T-cell (primary cell): ENCODE measurements at places on chromosomes 2 and 18.

GRCh38 chr2:218861645-218862318 is 2.2 kb downstream of the WNT6 start:
- no peak for DNase-seq

GRCh38 chr2:231911381-231911780 is 14.8 kb downstream of the NPPC start:
- no peak for DNase-seq

DNA sequence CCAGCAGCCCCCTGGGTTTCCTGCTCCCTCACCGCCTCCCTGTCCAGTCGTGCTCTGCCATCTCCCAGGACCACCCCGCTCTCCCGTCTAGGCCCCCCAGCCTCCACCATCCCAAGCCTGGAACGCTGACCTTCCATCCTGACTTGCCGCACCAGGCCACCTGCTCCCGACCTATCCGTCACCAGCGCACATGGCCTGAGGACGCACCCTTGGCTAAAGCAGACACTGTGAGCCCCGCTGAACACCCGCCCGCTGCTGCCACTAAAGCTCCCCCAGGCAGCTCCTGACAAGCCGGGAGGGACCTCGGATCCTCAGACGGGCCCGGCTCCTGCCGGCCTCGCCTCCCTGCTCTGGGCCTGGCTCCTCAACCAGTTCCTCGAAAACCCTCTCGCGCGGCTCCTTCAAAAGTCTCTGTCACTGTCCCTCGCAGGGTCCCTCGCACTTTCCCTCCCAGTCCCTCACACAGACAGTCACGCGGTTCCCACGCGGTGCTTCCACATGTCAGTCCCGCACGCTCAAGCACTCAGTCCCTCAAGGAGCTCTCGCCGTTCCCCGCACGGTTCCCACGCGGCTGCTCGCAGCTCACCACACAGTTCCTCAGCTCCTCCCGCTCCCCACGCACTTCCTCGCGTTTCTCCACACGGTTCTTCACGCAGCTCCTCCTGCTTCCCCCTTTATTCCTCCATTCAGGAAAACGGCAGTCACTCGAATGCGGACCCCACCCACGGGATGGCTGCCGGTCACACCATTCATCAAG is 42.4 kb downstream of the KIF1A start:
- DNase-seq: no peak

DNA sequence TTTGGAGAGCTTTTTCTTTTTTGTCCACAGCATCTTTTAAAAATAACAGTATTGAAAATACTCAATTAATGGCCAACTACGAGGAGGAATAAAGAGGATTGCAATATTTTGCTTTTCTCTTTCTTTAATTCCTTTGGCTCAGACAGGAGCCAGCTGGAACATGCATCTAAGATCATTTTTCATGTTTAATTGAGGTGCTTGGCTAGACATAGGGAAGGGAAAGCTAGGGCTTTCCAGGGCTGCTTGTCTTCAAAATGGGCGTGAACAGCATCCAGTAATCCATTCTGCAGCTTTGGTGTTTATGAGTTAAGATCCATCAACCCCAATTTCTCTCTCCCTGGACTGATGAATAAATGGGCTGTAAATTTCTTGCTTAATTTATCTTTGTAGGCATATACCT is 323.0 kb downstream of the PTPRM start:
- DNase-seq: no peak

DNA sequence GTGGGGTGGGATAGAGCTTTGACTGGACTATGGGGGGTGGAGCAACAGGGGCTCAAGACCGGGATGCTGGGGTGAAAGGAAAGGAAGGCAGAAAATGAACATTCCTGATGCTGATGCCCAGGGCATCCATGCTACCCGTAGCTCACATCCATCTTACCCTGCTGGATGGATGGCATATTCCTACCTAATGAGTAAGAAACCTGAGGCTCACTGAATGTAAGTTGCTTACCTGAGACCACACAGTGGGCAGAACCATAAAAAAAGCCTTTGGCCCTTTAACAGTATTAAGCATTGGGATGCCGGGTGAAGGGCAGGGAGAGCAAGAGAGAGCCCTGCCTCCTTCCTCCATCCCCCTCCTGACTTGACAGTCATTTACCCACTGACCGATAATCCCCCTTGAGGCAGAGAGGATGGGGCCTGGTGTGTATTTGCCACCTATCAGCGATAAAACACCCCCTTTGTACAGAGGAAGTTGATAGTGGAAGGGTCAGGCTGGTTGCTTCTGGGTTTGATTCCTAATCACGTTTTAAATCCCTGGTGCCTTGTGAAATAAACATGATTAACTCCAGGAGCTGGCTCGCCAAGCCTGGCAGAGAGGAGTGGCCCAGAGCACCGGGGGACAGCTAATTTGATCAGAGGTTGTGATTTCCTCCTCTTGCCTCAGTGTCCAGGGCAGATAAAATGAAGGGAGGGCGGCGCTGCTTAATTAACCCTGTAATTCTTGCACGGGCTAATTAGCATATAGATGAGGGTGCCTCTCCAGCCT is 105.9 kb upstream of the HS6ST1 start:
- DNase-seq: no peak

GRCh38 chr2:73080321-73081131 is 9.0 kb upstream of the SFXN5 start:
- no peak for DNase-seq

DNA sequence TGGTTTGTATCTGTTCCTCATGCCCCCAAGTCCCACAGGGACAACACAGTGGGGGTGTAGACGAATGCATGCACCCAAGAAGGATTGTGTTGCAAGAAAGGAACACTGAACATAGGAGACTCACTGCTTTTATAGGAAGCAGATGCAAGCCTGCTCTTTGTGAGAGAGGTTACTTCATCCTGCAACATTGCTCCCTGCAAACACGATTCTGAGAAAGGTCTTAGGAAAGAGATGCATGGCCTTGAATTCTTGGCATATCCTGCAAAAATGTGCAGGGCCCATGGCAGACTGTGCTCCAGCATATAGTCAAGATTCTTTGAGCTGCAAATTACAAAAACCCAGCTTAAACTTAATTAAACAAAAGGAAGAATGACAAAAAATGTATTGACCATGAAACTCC is 312.2 kb upstream of the MGAT5 start:
- no peak for DNase-seq

DNA sequence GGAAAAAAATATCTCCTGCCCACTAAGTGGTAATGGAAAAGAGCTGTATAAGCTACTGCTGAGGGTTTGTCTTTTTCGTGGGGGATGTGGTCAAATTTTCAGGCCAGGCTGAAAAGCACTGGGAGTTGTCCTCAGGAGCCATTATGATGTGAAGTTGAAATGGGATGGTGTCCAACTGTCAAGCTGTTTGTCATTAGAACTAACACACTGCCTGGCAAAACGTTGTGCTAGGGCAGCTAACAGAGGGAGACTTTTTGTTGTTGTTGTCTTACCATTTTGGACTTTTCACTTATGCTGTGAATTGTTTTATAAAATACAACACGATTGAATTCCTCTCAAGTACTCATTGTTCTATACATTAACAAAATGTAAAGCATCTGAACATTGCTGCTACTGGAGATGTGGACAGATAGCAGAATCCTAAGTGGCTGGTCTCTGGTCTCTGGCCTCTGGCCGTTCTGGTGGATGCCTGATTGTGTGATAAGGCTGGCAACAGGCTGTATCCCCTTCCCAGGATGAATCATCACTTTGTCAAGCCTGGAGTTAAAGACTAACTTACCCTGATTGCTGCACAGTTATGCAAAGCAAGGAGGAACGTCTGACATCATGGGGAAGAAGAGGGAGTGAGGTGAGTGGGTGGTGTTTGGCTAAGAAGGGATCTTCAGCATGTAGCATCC is 2.3 kb downstream of the MYO1B start:
- DNase-seq: no peak

GRCh38 chr18:30694773-30695172 is 347.8 kb downstream of the DSC3 start:
- no peak for DNase-seq

GRCh38 chr2:208040199-208041171 is 15.2 kb upstream of the PLEKHM3 start:
- DNase-seq: peak; percentile 42

GRCh38 chr2:158414538-158414937 is 42.0 kb downstream of the CCDC148 start:
- DNase-seq: no peak

GRCh38 chr2:188187726-188188125 is 103.9 kb upstream of the GULP1 start:
- DNase-seq: no peak

DNA sequence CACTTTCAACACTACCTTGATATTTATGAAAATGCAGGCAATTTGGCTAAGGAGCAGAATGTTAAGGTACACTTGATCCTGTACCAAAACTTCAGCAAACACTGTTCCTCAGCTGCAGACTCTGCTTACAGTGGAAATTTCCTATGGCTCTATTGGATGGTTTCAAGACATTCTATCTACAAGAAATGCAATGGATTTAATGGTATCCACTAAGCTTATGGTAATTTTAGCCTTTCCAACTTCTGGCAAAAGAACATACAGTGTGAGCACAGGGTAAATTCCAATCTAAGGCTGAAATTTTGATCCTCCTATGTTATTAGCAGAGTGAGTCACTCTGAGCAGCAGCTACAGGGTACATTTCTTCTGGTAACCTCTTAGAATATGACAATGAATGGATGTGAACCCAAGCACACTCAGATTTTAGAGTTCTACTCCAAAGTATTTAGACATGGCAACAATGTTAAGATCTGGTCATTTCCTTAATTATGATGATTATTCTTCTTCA is 361.8 kb upstream of the PIK3C3 start:
- DNase-seq: no peak

- DNase-seq: no peak
Measured at GRCh38 chr2:191434072-191434471, 188.9 kb downstream of the MYO1B start.

- no peak for DNase-seq
Measured at GRCh38 chr2:186554850-186555671, 34.8 kb upstream of the ITGAV start.

- no peak for DNase-seq
Measured at GRCh38 chr2:186559370-186559769, 30.5 kb upstream of the ITGAV start.

GRCh38 chr18:6793455-6793854 is 63.9 kb downstream of the ARHGAP28 start:
- no peak for DNase-seq

DNA sequence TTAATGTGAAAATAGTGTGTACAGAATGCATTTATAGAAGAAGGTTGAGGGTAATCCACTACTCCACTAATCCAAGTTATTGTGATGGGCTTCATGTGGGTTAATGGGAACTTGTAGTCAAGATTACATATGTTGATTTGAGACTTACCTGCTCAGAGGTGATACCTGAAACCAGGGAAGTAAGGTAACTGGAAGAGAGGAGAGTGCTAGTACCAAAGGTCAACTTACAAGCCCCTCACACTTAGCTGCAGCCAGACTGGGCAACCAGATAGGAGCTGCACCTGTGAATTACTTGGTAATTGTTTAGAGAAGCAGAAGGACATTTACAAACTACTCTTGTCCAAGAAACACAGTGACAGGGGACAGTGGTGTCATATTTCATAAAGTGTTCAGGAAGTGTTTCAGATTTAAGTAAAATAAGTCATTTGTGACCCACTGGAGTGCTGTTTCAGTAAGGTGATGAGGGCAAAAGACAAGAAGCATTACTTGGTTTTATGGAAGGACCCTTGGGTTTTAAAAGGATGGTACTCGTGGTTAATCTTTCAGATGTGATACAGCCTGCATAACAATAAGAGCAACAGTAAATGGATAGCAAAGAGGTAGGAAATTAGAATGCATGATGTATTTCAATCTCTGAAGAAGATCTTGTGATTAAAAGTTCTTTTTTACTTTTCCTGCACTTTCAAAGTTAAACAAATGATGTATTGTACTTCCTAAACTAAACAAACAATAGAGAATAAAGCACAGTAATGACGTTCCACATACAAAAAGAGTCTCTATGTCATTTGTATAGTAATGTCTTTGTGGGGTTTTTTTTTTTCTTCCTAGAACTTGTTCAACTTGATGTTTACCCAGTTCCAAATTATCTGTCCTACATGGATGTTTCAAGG is 189.3 kb downstream of the PHLPP1 start:
- no peak for DNase-seq

DNA sequence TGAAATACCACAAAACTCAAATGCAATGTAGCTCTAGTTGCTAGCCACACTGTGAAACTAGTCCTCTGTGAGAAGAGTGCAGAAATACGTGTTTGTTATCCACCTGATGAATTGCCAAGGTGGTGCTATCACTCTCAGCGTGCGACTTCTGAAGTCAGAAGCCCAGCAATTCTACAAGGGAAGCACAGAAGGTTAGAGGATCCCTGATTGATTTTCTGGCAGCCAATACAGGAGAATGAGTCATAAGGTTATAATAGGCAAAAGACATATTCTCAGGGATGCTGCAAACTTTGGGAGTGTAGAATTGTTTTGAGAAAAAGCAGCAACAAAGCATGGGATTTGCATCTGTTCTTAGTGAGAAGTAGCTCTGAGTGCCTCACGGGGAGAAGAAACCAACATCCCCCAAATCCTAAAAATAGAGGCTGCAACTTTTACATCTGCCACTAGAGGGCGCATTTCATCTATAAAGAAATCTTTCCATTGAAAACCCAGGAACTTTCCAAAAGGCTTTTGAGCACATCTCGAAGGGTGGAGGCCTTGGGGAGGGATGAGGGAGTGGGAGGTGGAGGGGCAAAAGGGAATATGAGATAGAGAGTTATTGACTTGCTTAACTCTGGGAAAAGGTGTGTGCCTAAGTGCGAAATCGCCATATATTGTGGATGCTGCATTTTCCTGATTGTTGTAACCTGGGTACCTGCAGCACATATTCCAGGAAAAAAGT is 78.0 kb downstream of the TMEM182 start:
- no peak for DNase-seq

GRCh38 chr2:142885543-142885942 is 8.1 kb downstream of the KYNU start:
- no peak for DNase-seq

- peak; percentile 1 for DNase-seq
Measured at GRCh38 chr2:168849610-168850009, 40.6 kb downstream of the SPC25 start.

DNA sequence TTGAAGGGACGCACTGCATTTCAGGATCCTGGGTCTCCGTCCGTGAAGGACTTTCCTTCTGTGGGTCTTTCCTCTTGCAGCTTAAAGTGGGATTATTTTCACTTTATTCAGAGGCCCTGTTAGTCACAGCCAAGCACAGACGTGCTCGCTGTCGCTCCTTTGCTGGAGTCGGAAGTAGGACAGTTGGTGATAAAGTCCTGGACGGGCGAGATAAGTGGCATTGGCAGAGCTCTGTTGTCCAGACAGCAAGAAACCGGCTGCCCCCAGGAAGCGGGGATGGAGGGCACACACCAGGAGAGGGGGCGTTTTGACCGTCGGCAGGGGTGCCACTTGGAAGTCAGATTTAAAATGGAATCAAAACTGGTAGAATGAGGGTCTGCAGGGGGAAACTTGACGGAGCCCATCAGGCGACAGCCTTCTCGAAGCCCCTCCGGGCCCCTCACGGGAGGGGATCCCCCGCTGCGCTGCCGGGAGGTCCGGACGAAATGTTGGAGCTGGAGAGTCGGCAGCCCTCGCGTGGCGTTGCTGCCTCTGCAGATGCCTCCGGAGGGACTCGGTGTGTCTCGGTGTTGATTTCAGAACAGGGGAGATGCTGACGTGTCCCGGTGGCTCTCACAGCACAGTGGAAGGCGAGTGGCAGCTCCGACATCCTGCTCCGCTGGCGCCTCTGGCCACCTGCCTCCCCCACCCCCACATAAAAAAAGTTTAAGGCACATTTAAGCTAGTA is 124.2 kb downstream of the NFATC1 start:
- peak; percentile 57 for DNase-seq

GRCh38 chr2:70103531-70104061 is 16.3 kb downstream of the PCBP1 start:
- no peak for DNase-seq

GRCh38 chr2:217086038-217086522 is 226.2 kb upstream of the TNP1 start:
- DNase-seq: no peak
